Activated T-helper 2 cell treated with anti-CD3 and anti-CD28 coated beads, Interferon-gamma antibody, Interleukin-2, Interleukin-4, amounts not matched to agents 10 μg/mL and 5 μg/mL and 100 μg/mL, durations not matched to agents 14 hours and 24 hours and 36 hours (primary cell): ENCODE measurements at places on chromosomes 5 and 9. TPM values are rescaled to one million over a fixed set of nuclear protein-coding genes. Genes with fewer than 3 reads are reported as not detected.

GRCh38 chr9:107630156-107630555, 140.6 kb upstream of the KLF4 start:
- H3K27me3 ChIP-seq = no peaks in the 10 kb centered on the region
- H3K36me3 ChIP-seq = no peaks in the 10 kb centered on the region
- H3K27ac ChIP-seq = no peak overlapping the region
- no peak overlapping the region for H3K4me3 ChIP-seq
- H3K4me1 ChIP-seq = no peaks in the 10 kb centered on the region
- DNase-seq = no peak

- no peak overlapping the region for H3K4me3 ChIP-seq
- H3K27me3 ChIP-seq = no peaks in the 10 kb centered on the region
- H3K4me1 ChIP-seq = no peaks in the 10 kb centered on the region
These were observed 1941.1 kb upstream of the C9orf72 start for GRCh38 chr9:29514336-29514735.

DNA sequence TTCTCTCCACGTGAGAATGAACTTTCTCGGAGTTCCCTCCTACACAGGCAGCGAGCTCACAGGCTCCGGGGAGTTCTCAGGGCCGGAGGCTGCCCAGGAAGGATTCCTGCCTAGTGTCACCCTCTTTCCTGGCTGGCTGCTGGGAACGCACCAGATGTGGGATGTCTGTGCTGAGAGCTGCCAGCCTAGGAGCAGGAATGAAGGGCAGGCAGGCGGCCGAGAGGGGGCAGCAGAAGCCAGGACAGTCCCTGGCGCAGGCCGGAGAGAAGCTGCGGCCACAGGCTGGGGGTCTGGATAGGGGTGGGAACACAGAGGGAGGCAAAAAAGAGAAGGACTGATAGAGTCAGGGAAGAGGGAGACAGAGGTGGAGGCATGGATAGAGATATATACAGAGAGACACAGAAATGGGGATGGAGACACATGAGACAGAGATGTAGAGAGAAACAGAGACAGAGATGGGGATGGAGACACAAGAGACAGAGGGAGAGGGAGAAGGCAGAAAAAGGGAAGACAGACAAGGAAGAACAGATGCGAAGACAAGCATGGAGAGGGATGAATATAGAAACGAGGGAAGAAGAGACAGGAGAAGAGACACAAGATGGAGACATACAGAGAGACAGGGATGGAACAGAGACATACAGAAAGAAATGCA, 25.3 kb upstream of the ENHO start:
- H3K27me3 ChIP-seq = peaks cover 13% of the 10 kb centered on the region
- no peak overlapping the region for H3K27ac ChIP-seq
- H3K4me1 ChIP-seq = no peaks in the 10 kb centered on the region
- DNase-seq = no peak
- H3K4me3 ChIP-seq = no peak overlapping the region
- H3K36me3 ChIP-seq = no peaks in the 10 kb centered on the region

DNA sequence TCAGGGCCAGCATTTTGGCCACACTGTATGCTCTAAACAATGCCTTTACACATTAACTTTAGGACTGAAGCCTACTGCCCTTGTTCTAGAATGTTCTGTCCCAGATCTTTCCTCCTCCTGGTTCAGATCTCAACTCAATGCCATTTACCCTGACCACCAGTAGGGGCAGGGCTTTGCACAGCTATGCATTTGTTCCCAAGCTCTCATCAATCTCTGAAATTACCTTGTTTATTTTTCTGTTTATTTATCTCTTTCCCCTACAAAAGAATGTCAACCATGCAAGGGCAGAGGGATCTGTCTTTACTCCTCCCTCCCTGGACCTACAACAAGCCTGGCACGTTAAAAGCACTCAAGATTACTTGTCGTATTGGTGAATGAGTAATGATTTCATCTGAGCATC, 612.9 kb downstream of the BNC2 start:
- peaks cover 2% of the 10 kb centered on the region for H3K27me3 ChIP-seq
- peaks cover 3% of the 10 kb centered on the region for H3K4me1 ChIP-seq
- no peaks in the 10 kb centered on the region for H3K36me3 ChIP-seq
- H3K27ac ChIP-seq = no peak overlapping the region

SLC6A19 gene
- not detected in 2 replicates for total RNA-seq
